ENCODE measurements at places on chromosomes 3 and 15.

DNA sequence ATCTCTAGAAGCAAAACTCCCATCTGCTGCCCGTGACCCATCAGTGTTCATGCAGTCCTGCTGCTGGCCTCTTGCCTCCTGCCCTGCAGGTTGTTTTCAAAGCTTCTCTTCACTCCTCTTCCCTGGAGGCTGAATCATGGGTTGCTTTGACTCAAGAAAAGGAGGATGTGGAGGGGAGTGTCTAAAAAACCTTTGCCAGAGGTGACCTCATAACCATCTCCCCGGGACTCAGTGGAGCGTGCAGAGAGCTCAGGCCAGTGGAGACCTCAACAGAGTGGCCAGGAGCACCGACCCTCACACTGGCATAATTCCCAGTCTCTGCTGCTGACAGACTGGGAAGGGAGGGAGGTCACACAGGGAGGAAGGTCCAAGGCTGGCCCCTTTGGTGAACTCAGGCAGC lies 60.9 kb upstream of the ITGA11 start:
- DNase-seq: no peak

DNA sequence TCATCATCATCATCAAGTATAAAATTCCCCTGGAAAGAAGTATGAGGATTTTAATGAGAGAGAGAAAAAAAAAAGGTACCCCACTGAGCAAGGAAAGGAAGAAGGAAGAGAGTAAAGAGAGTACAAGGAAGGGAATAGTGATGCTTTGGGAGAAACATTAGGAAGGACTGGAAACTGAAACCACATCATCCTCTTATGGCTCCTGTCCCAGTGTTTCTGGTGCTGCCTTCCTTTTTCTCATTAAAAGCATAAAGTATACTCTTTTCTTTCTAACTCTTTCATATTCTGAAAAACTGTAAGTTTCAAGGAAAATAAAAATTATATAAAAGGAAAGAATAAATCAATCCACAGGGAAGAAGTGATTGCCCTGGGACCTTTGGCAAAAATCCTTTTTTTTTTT lies 616.4 kb upstream of the CBLB start:
- no peak for DNase-seq

- DNase-seq: no peak
Observed at GRCh38 chr3:84601303-84601702, 357.5 kb upstream of the CADM2 start.

GRCh38 chr3:62567097-62568021 lies 194.0 kb upstream of the FEZF2 start:
- no peak for DNase-seq

GRCh38 chr15:66278056-66278455 lies 15.3 kb upstream of the DIS3L start:
- no peak for DNase-seq

DNA sequence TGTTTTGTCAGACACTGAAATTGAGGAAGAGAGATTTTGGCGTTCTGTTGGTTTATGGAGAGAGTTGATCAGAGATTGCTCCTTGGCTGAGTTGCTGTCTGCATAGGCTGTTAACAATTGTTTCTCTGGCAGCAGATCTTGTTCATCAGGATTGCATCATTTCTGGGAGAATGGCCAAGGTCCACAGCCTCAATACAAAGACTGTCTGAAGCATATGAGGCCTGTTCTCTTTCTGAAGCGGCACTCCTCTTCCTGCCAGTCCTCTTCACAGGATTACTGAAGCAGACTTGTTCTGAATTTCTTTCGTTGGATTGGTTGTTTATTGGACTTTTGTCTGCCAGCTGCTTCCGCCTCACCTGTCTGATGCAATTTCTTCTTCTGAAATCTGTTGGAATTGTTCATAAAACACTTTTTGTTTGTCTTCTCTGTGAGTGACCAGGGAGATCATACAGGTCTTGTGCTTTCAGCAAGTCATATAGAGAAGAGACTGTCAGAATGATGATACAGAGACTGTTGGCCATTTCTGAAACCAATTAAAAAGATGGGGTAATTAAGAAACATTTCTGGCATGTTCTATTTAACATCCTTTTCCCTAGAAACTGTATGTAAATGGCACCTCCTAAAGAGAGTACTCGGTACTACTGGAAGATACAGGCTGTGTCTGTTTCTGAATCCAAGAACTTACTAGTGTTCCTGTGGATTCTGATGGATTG lies 25.5 kb downstream of the SETD5 start:
- no peak for DNase-seq

GRCh38 chr3:153287017-153287416 lies 125.0 kb downstream of the RAP2B start:
- DNase-seq: no peak

- no peak for DNase-seq
Observed at GRCh38 chr15:40812721-40813425, 5.6 kb upstream of the DNAJC17 start.

DNA sequence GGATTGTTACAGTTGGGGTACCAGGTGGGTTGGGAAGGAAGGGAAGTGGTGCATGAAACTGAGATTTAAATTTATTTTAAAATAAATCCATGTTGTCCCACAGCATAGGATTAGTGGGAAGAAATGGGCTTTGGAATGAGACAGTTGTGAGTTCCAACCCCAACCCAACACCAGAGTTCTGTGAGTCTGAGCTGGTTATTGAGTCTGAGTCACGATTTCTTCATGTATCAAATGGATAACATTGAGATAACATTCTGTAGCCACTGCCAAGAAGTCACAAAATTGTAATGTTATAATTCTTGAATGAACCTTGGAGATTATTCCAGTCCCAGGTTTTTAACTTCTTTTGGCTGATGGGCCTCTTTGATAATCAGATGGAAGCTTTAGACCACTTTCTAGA lies 13.7 kb downstream of the IFT122 start:
- no peak for DNase-seq

DNA sequence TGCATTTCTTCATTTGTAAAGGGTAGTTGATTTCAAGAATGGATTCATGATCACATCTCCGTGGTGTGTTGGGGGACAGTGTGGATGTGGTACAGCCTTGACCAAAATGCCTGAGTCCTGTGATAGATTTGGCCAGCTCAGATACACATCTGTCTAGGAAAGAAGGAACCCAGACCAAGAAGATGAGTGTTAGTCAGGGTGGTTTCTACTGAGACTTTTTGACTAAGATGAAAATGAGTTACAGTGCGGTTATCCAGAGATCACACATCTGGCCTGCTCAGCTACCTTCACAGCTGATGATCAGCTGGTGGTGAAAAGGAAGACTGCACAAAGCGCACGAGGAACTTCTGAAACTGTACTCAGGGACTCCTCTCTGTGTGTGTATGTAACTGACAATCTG lies 68.0 kb downstream of the FNDC3B start:
- no peak for DNase-seq

GRCh38 chr3:19263606-19264005 lies 115.3 kb downstream of the KCNH8 start:
- no peak for DNase-seq

- DNase-seq: no peak
Observed at GRCh38 chr15:35530698-35531097, 15.3 kb downstream of the DPH6 start.

GRCh38 chr3:122628567-122628966 lies 51.1 kb downstream of the PARP15 start:
- DNase-seq: no peak

DNA sequence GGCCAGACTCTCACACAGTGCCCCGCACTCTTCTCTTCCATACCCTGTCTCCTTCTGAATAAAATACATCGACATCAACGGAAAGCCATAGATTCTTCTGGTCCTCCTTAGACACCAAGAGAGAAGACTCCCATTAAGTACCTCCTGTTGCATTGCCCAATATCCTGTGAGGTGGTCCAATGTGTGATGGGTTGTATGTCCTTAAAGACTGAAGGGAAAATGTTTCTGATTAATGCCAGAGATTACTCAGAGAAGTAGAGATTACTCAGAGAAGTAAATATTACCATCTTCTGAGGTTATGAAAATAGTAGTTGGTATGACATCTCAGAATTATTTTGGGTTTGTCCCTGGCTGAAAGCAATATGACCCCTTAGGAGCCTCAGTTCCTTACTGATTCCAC lies 60.8 kb upstream of the GALNT15 start:
- DNase-seq: no peak

DNA sequence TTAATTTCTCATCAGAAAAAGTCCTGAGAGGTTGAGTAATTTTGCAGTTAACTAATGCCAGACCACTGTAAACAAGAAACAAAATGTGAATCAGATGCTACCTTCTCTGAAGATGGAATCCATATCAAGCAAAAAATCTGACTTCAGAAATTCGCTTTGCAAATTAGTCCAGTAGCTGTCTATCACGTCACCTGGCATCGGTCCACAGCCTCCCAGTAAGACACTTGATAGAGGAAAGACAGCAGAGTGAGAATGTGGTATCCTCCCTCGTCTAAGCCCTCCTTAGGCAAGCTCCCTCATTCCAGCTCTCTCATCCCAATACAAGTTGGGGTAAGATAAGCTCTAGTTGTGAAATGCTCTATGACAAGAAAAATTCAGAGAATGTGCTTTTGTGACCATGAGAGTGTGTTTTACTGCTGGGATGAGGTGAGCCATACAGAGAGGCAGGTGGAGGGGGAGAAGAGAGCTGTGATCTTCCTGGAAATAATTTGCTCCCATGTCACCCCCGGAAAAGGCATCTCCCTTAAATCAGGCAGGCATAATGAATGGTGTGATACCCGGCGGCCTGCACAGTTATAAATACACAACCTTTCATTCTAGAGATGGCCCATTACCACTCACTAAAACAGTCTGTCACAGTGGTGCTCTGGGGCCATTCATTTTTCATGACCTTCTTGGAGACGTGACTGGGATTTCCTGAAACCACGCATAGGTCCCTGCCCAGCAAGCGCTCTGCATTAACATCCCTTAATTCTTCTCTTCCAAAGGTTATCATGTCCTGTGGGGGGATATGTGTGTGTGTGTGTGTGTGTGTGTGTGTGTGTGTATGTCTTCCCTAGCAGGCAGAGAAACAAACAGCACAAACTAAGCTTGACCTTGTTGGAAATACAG lies 602.0 kb upstream of the KCNMB2 start:
- DNase-seq: no peak

DNA sequence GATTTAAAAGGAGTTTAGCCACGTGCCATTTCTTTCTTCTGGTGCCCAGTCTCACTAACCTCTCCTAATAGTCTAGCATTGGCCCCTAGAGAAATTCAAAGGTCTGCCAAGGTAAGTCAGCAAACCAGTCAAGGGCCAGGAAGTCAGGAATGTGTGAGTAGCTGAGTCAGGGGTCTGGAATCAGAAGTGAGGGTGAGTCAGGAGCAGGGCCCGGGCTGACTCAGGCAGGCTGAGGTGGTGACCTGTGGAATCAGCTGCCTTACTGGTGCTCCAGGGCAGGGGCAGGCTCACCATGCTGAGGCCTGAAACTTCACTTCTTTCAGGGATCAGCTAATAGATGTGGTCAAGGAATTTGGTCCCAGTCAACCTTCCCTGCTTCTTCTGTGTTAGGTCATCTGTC lies 105.8 kb upstream of the MYZAP start:
- no peak for DNase-seq

GRCh38 chr15:73593304-73594074 lies 39.7 kb downstream of the NPTN start:
- DNase-seq: no peak

DNA sequence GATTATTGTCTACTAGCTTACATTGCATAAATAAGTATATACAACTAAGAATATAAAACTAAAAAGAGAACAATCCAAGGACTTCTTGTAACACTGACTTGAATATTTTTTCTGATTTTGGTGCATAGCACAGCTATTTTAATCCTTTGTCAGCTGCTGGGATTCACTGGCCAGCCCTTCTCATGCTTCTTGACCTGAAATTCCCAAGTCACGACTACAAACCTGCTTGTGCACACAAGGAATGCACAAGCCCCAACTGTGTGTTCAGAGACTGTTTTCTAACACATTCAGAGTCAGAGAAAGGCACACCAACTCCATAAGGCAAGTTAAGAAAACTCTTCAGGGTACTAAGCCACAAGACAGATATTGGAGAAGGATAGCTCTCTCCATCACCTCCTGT lies 80.9 kb downstream of the TNIK start:
- DNase-seq: no peak
